ENCODE measurements at places on chromosomes 6 and 20.

DNA sequence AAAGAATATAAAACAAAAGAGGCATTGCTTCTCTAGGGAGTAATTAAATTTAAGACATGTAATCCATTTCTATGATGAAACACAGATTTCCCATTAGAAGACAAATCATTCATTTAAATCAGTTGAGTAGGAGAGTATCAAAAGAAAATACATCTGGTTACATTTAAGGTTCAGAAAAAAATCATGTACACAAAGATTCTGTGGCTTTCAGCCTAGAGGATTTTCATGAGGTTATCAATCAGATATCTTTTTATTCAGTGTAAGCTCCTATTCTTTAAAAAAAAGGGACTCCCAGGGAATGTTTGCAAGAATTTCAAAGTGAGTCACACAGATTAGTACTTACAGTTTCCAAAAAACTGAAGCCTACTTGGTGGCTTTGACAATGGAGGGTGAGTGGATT is 24.9 kb downstream of the COL21A1 start:
- DNase-seq: no peak

GRCh38 chr20:52965380-52965779 is 6.8 kb upstream of the TSHZ2 start:
- DNase-seq: no peak

- no peak for DNase-seq
Observed at GRCh38 chr6:7390226-7390878, 744 bp downstream of the RIOK1 start.

- DNase-seq: no peak
Observed at GRCh38 chr20:4344670-4345069, 329.3 kb upstream of the RNF24 start.

DNA sequence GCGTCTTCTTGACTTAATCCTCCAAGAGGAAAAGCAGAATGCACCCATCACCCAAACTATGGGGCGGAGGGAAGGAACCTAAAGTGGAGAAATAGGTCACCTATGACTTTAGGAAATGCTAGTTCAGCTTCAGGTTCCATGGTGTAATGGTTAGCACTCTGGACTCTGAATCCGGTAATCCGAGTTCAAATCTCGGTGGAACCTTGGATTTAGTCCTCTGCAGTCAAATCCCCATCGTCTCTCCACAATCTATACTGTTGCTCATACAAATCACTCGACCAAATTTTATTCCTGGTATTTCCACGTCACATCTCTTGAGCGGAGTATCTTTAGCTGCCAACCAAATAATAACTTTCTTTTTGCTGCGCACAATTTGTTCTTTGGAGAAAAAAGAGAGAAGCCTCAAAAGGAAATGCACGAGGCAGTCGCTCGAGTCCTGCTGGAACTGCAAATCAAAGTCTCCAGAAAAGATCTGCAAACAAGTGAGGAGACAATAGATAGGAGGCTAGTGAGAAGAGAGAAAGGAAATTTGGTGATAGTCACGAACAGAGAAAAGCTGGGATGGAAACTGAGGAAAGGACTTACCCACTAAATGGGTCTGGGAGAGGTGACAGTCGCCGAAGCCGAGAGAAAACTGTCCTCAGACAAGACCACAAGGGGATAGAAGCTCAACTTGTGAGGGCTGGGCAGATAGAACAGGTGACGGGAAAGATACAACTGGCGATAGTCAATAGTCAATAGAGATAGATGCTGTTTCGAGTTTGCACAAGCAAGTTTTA is 16.6 kb downstream of the POM121L2 start:
- no peak for DNase-seq

DNA sequence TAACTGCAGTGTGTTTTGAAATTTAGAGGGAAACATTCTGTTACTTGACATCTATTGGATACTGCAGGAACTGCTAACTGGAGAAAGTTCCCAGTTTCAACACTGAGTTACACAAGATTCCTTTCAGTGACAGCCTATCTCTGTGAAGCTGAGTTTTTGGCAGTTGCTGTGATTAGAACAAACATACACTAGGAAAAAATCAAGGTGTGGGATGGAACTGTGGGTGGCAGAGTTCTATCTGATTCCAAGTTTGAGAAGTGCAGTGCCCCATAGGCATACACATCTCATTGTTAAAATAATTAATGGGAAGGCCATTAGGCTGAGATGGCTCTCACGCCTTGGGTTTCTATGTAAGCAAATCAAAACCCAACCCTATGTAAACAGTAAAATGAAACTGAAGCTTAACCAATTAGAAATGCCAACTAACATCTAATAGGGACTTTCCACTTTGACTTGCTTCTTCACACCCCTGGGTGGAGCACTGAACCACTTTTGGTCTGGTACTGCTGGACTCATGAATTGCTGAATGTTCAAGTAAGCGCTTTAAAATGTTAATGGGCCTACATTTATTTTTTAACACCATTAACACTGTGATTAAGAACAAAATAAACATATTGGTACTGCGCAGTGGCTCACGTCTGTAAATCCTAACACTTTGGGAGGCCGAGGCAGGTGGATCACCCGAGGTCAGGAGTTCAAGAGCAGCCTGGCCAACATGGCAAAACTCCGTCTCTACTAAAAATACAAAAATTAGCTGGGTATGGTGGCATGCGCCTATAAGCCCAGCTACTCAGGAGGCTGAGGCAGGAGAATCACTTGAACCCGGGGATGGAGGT is 55.2 kb upstream of the TBC1D7 start:
- no peak for DNase-seq

- DNase-seq: no peak
Observed at GRCh38 chr20:46362921-46363867, 43.2 kb downstream of the ELMO2 start.

GRCh38 chr20:10061641-10062040 is 26.9 kb downstream of the ANKEF1 start:
- DNase-seq: no peak

GRCh38 chr6:116191881-116192280 is 62.0 kb downstream of the TSPYL4 start:
- no peak for DNase-seq

- no peak for DNase-seq
Observed at GRCh38 chr6:134317471-134318131, at the start of gene SGK1. TSS of gene SGK1 (minus strand) at chr6:134318112. CDS start at chr6:134317460, 652 bp downstream.

- no peak for DNase-seq
Observed at GRCh38 chr6:87728706-87729105, 26.7 kb upstream of the AKIRIN2 start.

Measured in activated gamma-delta T cell (primary cell).